ENCODE measurements at places on chromosomes 12 and 14.

GRCh38 chr12:3097186-3097804, 20.1 kb downstream of the TSPAN9 start:
- DNase-seq: no peak

DNA sequence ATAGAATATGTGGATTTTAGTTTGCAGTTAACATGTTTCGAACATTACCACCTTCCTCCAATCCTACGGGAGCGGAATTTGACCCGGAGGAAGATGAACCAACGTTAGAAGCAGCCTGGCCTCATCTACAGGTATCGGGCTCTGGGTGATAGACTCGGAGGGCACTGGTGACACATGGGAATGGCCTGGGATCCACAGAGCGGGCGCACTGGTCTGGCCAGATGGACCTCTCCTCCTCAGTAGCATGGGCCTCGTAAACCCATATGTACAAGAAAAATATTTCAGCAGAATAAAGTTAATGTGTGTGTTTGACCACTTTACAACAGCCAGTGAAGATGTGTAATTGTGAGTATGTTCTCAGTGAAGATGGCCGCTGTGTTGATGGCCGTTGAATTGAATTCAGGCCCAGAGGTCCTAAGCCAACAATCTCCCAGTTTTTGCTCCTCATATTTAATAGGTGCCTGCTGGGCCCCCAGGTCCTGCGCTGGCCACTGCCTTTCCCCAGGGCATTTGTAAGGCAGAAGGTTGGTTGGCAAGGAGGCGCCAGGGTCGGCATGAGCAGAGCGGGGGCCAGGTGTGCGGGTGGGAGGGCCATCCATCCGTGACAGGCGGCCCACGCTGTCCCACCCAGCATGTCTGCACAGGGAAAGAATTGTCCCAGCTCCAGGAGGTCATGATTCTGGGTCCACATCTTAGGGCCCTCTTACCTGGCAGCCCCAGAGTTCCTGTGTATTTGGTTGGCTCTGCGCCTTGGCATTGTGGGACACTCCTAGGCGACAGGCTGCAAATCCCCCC, 82.0 kb upstream of the DYNC1H1 start:
- DNase-seq: no peak

DNA sequence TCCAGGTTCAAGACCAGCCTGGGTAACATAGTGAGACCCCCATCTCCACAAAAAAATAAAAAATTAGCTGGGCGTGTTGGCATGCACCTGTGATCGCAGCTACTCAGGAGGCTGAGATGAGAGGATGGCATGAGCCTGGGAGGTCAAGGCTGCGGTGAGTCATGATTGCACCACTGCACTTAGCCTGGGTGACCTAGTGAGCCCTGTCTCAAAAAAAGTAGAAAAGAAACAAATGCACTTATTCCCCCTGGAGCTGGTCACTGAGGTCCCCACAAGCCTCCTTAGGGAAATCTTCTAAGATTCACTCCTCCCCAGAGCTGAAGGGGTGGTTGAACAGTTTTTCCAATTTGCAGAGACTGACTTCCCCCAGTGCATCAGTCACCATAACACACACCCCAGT, 1.6 kb downstream of the CD9 start:
- no peak for DNase-seq

DNA sequence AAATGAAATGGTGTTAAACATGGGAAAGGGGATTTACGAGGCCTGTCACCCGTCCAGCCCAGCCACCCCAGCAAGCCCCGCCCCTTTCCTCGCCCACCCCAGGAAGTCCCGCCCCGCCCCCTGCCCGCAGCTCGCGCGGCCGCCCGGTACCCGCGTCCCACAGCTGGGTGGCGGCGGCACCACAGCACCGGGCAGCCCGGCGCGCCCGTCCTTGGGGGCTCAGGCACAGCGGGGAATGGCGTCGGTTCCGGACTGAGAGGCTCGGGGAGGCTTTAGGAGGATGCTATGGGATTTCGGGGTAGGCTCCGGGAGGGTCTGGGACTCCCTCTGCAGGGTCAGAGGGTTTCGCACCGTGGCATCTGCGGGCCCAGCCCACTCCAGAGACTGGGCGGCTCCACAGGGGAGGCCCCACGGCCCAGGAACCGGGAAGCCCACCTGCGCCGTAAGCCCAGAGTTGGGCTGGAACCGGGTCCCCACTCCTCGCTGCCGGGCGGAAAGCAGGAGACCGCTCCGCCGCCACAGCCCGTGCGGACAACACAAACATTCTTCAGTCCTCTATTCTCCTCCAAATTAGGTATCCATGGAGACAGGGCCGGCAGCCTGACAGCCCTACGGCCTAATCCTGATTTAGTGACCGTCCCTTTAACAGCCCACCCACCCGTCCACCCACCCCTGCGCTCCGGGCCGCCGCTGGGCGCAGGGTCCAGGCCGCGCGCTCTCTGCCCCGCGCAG, 1.4 kb downstream of the FIGNL2 start:
- DNase-seq: no peak

DNA sequence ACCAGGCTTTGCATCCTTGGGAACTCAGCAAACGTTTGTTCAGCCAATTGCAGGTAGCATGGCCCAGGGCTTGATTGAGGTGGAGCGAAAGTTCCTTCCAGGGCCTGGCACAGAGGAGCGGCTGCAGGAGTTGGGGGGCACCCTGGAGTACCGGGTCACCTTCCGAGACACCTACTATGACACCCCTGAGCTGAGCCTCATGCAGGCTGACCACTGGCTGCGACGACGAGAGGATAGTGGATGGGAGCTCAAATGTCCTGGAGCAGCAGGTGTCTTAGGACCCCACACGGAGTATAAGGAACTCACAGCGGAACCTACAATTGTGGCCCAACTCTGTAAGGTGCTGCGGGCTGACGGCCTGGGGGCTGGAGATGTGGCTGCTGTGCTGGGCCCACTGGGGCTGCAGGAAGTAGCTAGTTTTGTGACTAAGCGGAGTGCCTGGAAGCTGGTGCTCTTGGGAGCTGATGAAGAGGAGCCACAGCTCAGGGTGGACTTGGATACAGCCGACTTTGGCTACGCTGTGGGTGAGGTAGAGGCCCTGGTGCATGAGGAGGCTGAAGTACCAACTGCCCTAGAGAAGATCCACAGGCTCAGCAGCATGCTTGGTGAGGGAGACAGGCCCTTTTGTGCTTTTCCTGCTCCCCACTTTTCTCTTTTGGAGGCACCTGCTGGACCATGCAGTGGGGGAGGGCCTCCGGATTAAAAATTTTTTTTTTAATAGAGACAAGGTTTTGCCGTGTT, 799 bp downstream of the THTPA start:
- no peak for DNase-seq

GRCh38 chr12:41835556-41835955, 309.1 kb downstream of the GXYLT1 start:
- DNase-seq: no peak

DNA sequence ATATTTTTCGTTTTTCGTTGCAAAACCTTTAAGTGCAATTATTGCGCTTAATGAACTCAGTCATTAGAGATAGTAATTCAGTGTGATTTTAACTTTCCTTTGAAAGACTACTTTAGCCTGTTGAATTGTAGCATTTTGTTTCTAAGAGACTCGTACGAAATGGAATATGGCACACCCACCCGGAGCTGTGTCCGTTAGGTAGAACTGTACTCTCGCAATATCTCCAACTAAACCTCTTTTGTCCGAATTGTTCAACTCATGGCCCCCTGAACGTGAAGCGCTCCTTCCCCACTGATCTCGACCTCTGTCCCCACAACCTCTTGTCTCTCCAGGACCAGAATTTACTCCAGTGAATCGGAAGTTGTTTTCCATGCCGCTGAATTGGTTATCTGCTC, 800 bp downstream of the PCNX4 start:
- DNase-seq: no peak

DNA sequence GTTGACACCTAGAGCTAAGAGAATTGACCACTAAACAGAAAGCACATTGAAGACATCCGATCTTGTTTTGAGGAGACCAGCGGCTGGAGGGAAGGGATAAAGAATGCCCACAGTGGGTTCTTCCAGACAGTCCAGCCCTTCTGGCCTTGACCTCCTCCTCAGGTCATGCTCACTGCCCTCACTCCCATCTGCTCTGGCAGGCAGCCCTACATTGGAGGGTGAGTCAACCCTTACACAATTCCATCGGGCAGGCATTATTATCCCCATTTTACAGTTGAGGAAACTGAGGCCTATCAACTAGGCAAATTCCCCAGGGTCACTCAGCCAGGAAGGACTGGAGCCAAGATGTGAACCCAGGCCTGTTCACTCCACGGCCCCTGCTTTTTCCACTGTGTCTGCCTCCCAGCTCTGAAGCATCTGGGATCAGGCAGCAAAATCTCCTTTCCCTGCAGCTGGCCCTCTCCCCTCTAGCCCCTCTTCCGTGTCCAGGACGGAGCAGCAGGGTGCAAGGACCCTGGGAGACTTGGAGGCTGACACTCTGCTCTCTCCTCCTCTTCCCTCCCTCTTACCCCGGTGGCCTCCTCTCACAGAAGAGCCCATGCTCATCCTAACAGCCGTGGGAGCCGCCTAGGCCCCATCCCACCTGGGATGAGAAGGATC, 5.3 kb downstream of the SCNN1A start:
- no peak for DNase-seq

GRCh38 chr12:52950553-52950952, 1.6 kb downstream of the KRT18 start:
- no peak for DNase-seq

GRCh38 chr12:105961821-105962671, 176.7 kb downstream of the NUAK1 start:
- DNase-seq: no peak

DNA sequence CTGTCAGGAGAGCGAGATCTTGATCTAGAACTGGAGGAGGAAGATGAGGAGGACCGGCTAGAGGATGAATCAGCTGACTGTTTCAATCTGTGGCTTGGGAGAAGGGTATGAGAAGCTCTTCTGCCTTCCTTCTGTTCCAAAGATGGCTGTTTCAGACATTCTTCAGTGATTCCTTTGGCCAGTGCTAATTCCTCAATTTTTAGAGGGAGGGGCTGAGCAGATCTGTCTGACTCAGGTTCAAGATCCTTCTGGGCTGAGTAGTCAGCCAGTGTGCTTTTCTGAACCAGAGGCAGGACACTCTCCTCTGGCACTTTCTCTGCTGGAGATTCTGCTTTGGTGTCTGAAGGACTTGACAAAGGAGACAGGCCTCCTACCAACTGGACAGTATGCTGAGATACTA, 15.2 kb downstream of the ACIN1 start:
- DNase-seq: no peak

DNA sequence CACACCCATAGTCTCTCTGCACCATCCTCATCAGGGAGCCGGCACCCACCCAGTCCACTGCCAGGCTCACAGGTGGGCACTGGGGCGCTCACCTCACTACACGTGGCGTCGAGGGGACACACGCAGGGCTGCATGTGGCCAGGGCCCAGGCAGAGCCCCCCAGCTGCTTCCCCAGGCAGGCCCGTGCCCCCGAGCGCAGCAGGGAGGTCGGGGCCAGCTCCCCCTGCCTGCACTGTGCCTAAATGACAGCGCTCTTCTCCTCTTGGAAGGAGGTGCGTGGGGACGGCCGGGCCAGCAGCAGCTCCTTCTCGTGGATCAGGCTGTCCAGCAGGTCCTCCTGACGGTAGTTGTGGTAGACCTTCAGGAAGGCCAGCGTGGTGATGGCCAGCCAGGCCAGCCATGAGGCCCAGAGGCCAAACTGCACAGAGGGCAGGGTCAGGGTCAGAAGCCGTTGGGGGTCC, 11.3 kb downstream of the TMEM179 start:
- no peak for DNase-seq

GRCh38 chr12:75661908-75662307, 150.5 kb upstream of the KRR1 start:
- no peak for DNase-seq

DNA sequence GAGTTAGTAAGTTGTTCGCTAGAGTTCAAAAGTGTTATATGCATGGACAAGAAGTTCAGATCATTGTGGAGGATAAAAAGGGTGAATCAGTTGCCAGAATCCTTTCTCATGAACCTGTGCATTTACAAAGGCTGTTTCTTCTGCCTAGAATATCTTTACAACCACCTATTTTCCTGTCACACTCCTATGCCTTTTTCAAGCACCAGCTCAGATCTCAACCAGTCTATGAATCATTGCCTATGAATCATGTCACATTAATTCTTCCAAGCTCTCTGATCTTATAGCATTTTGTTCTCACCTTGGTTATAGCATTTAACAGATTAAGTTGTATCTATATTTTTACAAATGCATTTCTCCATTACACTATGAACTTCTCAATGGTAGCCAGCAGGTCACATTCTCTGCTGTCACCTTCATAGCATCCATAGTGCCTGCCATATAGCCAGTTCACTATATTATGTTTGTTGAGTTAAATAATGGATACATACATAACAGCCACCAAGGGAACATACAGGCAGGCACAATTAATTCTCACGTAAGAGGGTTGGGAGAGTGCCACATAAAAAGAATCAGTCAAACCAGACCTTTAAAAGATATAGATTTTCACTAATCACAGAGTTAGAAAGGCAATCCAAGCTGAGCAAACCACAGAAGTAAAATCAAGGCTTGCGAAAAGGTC, 573.0 kb downstream of the FOXG1 start:
- DNase-seq: no peak

DNA sequence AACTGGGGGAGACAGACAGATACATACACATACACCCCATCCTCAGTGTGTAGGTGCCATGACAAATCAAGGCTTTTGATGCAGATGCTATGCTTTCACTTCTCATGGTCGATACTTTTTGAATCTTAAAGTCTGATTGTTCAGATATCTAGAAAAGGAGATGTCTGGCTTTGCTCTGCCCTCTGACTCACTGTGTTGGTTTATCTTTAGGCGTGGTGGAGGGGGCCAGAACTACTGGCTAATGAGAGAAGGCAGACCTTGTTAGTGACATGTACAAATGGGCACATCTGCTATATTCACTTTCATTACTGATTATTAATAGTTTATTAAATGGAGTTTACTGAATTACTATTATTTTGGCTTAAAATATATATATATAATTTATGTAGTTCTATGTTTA, 444.3 kb upstream of the RGS6 start:
- DNase-seq: no peak

GRCh38 chr12:130181211-130181610, 18.9 kb downstream of the FZD10 start:
- no peak for DNase-seq

DNA sequence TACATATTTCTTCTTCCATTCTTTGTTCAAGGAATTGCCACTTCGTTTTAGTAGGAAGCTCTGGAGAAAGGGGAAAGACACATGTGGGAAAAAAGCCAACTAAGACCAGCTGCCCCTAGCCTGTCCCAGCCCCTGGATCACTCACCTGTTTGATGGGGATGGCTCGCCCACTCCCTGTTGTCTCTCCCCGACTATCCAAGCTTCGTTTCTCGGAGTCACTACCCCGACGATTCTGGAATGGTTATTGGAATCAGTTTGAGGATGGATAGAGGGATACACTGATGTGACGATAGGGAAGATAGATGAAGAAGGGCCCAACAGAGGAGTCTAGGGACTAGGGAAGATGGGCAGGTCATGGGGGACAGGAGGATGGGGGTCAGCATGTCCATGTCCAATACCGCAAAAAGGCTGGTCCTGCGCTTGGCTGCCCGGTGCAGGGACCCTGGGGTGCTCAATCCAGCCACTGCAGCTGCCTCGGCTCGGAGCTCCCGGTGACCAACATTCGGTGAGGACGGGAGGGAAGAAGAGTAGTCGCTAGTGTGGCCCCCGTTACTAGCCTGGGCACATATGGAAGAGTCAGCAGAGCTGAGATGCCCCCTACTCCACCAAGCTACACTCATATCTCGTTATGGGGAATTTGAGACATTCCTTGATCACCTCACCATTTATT, 7.0 kb downstream of the AGAP2 start:
- no peak for DNase-seq
